Stimulated activated CD4-positive, alpha-beta T cell treated with anti-CD3 and anti-CD28 coated beads, Interleukin-15, amount 100 ng/mL, for 1 hour (primary cell): ENCODE measurements at places on chromosomes 2 and 18.

- no peak for DNase-seq
Measured at GRCh38 chr2:237445611-237446337, 31.8 kb upstream of the COL6A3 start.

- no peak for DNase-seq
Measured at GRCh38 chr2:119574108-119574815, 30.0 kb downstream of the CFAP221 start.

DNA sequence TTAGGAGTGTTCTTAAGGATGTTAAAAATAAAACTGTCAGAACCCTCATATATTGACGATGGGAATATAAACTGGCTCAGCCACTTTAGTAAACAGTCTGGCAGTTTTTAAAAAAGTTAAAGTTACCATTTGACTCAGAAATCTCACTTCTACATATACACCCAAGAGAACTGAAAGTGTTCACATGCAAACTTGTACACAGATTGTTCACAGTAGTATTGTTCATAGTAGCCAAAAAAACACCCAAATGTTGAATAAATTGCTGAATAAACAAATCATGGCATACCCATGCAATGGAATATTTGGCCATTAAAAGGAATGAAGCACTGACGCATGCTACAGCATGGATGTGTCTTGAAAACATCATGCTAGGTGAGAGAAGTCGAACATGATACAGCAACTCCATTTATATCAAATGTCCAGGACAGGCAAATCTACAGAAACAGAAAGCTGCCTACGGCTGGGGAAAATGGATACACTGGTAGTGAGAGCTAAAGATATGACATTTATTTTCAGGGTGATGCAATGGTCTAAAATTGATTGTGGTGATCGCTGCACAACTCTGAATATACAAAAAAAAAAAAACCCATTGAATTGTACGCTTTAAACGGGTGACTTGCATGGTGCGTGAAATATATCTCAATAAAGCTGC lies 10.1 kb downstream of the RPL31 start:
- no peak for DNase-seq

DNA sequence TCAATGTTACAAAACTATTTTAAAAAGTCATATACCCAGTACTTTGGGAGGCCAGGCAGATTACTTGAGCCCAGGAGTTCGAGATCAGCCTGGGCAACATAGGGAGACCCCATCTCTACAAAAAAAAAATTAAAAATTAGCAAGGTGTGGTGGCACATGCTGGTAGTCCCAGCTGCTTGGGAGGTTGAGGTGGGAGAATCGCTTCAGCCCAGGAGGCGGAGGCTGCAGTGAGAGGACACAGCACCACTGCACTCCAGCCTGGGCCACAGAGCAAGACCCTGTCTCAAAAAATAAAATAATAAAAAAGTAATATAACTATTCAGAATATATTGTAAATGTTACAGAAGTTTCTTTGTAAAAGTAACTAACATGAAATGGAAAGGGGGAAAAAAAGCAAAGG lies 1.9 kb downstream of the PASK start:
- no peak for DNase-seq
